ENCODE measurements at places on chromosomes 6 and 20. TPM values are rescaled to one million over a fixed set of nuclear protein-coding genes. Genes with fewer than 3 reads are reported as not detected.

The JPH2 gene
- 8.8 TPM for total RNA-seq

DNA sequence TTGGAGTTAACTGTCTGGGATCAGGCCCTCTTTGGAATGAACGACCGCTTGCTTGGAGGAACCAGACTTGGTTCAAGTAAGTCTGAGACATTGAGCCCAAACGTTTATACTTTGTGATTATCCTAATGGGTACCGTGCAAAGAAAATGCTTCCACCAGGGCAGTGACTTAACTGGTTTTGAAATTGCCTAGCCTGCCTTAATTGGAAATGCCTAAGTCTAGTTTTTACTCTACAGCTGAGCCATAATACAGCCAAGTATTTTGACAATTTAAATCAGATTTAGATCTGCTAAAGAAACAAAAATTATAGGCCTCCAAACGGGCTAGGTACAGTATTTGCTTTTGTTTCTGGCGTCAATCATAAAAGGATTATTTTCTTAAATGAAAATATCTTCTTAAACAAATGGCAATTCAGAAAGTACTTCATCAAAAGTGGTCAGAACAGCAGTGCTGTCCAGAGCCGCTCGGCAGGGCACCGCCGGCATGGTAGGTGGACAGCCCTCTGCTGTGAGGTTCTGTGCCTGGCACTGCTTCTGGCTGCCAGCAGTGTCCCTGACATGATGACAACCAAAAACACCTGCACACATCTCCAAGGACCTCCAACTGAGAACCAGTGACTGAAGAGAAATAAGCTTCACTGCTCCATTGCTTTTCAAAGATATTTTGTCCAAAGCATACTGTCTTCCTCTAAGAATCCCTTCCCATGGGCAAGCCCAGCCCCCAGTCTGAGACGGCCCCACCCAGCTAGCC, 55.6 kb downstream of the EZR start:
- peaks cover 24% of the 10 kb centered on the region for H3K36me3 ChIP-seq
- H3K27me3 ChIP-seq = peaks cover 4% of the 10 kb centered on the region
- no peaks in the 10 kb centered on the region for H3K4me1 ChIP-seq
- no peak overlapping the region for H3K4me3 ChIP-seq
- H3K27ac ChIP-seq = no peak overlapping the region

GRCh38 chr6:33817489-33817888, 13.7 kb upstream of the MLN start:
- no peak overlapping the region for H3K27ac ChIP-seq
- H3K4me1 ChIP-seq = no peaks in the 10 kb centered on the region
- DNase-seq = no peak
- no peaks in the 10 kb centered on the region for H3K36me3 ChIP-seq
- no peak overlapping the region for H3K4me3 ChIP-seq
- H3K27me3 ChIP-seq = peaks cover 33% of the 10 kb centered on the region

- H3K36me3 ChIP-seq = no peaks in the 10 kb centered on the region
- H3K4me3 ChIP-seq = no peak overlapping the region
- peak; percentile 80 for DNase-seq
- H3K27me3 ChIP-seq = peaks cover 3% of the 10 kb centered on the region
- peak overlapping the region; percentile 8 for H3K27ac ChIP-seq
Observed at GRCh38 chr6:73942592-73943186, 246.7 kb downstream of the CD109 start.

- H3K4me3 ChIP-seq = peak overlapping the region; percentile 76
- H3K4me1 ChIP-seq = peaks cover 77% of the 10 kb centered on the region
- peaks cover 4% of the 10 kb centered on the region for H3K27me3 ChIP-seq
- H3K36me3 ChIP-seq = peaks cover 19% of the 10 kb centered on the region
Observed at GRCh38 chr6:42315991-42316970, 98.6 kb upstream of the MRPS10 start.

- H3K27ac ChIP-seq = no peak overlapping the region
- DNase-seq = peak; percentile 41
- peaks cover 11% of the 10 kb centered on the region for H3K36me3 ChIP-seq
- peaks cover 17% of the 10 kb centered on the region for H3K4me1 ChIP-seq
- H3K4me3 ChIP-seq = no peak overlapping the region
- H3K27me3 ChIP-seq = peaks cover under 1% of the 10 kb centered on the region
Observed at GRCh38 chr6:48757661-48758060, 646.7 kb upstream of the PTCHD4 start.

DNA sequence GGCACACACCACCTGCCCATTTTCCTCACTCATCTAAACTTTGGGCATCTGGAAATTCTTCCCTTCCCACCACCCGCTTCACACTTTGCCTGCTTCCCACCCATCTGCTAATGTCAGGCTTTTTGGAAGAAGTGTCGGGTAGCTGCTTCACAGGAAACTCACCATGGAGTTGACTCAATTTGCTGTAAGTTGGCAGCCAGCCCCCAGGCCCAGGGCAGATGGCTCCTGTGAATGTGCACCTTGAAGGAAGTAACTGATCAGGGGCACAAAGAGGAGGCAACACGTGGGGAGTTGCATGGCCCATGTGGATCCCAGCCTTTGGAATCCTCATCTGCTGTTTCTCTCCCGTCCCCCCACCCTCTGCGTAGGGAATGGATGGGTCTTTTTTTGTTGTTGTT, 87.3 kb downstream of the PPP1R14C start:
- no peaks in the 10 kb centered on the region for H3K36me3 ChIP-seq
- H3K4me3 ChIP-seq = peak overlapping the region; percentile 16
- H3K27me3 ChIP-seq = peaks cover 3% of the 10 kb centered on the region
- H3K27ac ChIP-seq = no peak overlapping the region

The GATA5 gene
- total RNA-seq = not detected

Measured in HFFc6 (cell line).